ENCODE measurements at places on chromosomes 13 and 19.

DNA sequence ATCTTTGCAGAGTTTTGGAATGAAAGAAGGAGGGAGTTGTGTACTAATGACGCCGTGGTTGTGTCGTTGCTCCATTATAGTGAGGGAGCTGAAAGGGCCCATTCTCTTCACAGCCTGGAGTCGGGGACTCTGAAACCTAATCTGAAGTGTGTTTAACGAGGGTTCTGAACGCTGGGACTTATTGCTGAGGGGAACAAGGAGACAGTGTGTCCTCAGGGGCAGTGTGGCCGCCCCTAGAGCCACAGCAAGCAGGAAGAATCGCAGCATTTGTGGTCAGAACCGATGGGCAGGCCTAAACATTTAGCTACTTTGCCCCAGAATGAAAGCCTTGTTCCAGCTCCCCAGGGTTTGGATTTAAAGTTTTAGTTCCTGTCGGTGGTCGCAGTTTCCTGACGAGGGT is 156.4 kb upstream of the RNF113B start:
- DNase-seq = no peak

DNA sequence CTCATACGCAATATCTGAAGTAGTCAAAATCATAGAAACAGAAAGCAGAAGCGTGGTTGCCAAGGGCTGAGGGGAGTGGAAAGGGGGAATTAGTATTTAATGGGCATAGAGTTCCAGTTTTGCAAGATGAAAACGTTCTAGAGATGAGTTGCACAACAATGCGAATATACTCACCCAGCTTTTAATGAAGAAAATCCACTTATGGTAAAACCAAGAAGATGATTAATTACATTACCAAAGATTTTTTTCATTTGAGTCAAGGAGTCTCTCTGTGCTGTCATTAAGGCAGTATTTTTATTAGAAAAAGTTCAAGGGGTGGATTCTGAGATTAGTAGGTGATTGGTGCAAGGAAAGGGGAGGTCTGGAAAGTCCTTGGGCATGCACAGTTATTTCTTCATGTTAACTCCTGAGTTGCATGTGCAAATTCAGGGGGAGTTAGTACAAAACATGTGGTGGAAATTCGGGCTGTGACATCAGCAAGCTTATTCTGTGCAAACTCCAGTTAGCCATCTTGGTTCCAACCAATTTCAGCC is 6.9 kb upstream of the CBY2 start:
- DNase-seq = no peak

DNA sequence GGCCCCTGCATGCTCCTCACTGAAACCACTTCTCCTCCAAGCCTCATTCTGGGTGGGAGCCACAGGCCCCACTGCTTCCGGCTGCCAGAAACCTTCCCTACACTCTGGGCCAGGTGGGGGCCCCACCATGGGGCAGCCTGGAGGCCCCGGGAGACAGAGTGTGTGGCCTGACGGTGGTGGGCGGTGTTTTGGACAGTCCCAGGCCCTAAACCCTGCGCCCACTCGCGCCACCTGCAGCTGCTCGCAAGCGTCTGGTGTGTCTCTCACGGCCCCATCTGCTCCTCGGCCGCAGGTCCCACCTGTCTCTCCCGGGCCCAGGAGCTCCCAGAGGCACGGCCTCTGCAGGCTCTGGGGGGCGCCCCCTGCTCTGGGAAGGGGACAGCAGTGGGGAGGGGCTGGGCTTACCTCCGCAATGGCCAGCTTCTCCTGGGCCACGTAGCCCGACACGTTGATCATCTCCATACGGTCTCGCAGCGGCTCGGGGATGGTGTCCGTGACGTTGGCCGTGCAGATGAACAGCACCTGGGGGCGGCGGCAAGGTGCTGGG is 5.6 kb downstream of the RPL36 start:
- DNase-seq = no peak

- no peak for DNase-seq
Measured at GRCh38 chr19:10624585-10624984, 768 bp upstream of the SLC44A2 start.

- no peak for DNase-seq
Measured at GRCh38 chr19:3003046-3003445, 25.7 kb downstream of the TLE6 start.

- peak; percentile 85 for DNase-seq
Measured at GRCh38 chr19:34430738-34431625, 2.8 kb downstream of the UBA2 start.

All from germinal center (tissue), 1 donor.